PC-3 (cell line): ENCODE measurements at places on chromosomes 1 and 21.

- peak; percentile 30 for DNase-seq
Observed at GRCh38 chr1:93180723-93181613, at the start of gene CCDC18. TSS of gene CCDC18 (plus strand) at chr1:93180724. CDS start at chr1:93183362, 2,638 bp downstream.

- no peak for DNase-seq
Observed at GRCh38 chr21:31915566-31915965, 42.7 kb downstream of the HUNK start.

- DNase-seq: no peak
Observed at GRCh38 chr1:7616953-7617352, 154.1 kb upstream of the VAMP3 start.

GRCh38 chr1:119724611-119725218 lies 13.0 kb downstream of the PHGDH start:
- DNase-seq: no peak

DNA sequence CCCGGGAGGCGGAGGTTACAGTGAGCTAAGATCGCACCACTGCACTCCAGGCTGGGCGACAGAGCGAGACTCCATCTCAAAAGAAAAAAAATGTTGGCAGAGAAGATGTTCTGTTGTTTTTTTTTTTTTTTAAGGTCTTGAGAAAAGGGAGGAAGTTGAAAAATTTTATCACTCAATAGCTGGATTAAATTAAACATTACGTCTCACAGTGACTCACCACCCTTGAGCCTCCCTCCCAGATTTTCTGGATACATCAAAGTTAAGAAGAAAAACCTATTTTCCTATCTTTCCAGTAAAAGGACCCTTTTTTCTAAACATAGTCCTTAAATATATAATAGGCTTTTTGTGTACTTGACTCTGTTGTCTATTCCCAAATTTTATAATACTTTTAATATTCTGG lies 35.5 kb downstream of the IFNAR1 start:
- peak; percentile 59 for DNase-seq

DNA sequence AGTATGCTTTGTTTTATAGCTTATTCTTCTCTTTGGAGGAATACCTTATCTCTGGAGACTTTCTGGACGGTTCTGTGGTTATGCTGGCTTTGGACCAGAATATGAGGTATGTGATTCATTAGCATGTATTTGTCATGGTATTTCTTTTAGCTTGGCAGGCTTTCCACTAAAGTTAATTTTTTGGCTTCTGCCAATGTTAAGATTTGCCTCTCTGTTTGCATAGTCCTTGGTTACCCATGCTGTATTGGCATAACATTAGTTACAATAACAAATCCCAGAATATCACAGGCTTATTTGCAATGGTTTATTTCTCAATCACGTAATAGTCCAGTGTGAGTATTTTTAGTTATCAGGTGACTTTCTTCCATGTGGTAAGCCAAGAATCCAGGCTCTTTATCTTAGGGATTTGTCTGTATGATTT lies 9.7 kb downstream of the ZMPSTE24 start:
- DNase-seq: peak; percentile 83

DNA sequence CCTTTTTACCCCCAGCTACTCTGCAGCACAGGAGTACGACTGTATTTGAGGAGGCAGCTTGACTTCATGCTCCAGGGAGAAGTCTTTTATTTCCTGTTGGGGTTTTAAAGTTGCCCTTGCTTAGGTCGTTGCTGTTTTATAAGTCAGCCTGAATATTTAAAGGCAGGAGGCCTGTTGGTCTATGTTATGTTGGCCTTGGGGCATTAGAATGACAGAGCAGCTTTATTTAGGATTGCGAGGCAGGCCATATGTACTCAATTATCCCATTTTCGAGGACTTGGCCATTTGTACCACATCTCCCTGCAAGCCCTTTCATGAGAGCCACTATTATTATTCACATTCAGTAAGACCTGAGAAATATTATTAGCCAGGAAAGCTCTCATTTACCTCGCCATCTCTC lies 47.0 kb downstream of the KIF26B start:
- DNase-seq: no peak

DNA sequence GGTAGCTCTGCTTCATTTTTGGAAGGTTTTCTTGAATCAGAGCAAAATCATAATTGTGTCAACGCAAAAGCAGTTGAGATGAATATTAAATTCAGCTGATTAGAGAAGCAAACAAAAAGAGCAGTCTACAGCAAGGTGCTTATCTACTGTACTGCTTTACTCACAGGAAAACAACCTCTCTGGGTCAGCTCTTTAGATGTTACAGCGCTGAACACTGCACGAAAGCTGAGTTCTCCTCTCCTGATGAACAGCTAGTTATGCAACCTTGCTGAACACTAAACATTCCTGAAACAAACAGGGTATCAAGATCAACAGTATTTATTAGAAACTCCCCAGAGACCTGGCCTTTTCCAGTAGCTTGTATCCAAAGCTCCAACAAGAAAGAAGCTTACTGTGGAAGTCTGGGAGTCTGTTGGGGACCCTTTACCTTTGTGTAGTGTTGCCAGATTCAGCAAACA lies 41.3 kb downstream of the TBCE start:
- DNase-seq: no peak

DNA sequence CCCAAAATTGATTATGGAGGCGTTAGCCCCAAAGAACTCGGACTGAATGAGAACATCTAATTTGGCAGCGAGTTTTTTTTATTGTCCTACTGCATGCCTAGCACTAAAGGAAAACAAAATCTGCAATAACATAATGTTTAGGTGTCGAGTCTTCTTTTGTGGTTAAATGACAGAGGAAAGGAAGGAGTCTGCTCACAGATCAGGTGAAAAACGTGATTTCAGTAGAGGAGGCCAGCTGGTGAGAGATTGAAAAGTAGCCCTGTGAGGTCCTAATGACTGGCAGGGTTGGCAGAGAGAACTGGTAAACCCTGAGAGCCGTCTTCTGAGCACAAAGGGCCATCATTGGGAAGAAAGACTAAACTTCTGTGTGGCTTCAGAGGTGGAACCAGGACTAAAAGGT lies 24.2 kb downstream of the WDTC1 start:
- no peak for DNase-seq

GRCh38 chr1:198778049-198778448 lies 139.2 kb downstream of the PTPRC start:
- DNase-seq: no peak
